ENCODE measurements at places on chromosomes 2 and 18.

GRCh38 chr2:127176371-127177311 lies 43.5 kb downstream of the CYP27C1 start:
- DNase-seq = no peak

DNA sequence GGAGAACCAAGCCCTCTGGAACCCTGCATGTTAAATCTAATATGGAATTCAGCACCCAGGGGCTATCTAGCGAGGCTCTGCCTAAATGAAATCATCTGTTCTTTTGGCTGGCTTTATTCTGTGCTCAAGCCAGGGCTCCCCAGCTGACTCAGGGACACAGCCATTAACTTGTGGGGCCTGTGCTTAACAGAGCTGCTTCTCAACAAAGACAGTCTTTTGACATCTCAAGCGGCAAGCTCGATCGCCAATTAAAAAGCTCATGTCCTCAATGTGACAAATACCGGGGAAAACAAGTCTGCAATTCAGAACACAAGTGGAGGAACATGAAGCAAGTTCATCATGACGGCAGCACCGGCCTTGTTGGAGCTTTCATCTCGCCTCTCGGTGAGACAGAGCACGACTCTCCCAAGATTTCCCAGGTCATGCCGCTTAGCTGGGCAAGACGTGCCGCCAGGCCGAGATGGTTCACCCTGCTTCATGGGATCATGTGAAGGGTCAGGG lies 64.9 kb downstream of the KLHL29 start:
- DNase-seq = no peak

GRCh38 chr18:40531051-40531450 lies 1424.0 kb upstream of the PIK3C3 start:
- no peak for DNase-seq

DNA sequence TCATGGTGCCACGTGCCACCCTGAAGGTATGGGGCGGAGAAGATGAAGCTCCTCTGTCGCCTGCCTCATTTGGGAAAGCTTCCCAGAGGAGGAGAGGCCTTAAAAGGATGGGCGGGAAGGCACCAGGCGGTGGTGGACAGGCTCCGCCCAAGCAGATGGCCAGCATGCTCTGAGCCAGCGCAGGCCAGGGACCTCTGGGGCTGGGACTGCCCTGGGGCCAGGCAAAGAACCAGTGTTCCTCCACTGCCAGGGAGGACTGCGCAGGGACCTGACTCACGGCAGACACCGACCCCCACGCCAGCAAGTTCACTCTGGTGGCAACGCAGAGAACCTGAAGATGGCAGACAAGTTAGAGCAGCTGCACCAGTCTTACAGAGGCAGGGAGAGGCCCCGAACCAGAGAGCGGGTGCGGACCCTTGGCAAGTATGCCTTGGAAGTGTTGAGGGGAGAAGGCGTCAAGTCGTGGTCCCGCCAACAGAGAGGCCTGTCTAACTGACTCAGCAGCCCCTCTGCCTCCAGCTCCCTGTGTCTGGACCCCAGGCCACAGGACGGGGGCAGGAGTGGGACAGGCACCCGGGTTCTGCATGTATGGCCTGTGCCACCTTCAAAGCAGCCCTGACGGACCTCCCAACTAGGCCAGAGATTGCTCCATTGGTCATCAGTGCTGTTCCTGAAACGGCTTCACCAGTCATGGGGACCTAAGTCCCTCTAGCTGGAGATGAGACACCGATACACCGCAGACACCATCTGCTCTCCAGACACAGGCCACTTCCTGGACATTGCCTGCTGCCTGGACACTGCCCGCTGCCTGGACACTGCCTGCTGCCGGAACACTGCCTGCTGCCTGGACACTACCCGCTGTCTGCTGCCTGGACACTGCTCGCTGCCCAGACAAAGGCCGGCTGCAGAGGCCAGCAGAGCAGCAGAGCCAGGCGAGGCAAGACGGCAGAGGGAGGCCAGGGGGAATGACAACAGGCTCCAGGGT lies 124.7 kb downstream of the HDAC4 start:
- peak; percentile 12 for DNase-seq

DNA sequence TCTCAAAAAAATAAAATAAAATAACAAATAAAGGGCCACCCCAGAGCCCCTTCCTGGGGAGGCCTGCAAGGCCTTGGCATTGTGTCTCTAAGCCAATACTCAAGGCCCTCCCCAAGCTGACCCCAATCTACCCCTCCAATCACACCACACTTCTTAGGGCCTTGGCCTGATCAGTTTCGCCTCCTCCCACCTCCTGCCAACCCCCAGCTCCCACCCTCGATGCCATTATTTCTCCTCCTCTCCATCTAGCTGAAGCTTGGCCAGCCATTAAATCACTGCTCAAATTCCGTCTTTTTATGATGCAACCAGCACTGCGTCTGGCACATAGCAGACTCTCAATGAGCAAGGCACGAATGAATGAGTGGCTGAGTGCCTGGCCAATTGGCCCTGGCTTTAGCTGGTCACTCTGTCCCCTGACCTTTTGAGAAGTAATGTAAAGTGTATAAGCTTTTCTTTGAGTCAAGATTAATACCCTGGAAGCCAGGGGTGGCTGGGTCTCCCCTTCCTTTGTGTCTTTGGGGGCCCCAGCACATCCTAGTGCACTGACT lies 55.9 kb downstream of the SMAD7 start:
- DNase-seq = no peak

- peak; percentile 95 for DNase-seq
Observed at GRCh38 chr2:112811841-112812306, 24.7 kb downstream of the IL1B start.

- no peak for DNase-seq
Observed at GRCh38 chr2:75645643-75646042, 940 bp upstream of the MRPL19 start.

DNA sequence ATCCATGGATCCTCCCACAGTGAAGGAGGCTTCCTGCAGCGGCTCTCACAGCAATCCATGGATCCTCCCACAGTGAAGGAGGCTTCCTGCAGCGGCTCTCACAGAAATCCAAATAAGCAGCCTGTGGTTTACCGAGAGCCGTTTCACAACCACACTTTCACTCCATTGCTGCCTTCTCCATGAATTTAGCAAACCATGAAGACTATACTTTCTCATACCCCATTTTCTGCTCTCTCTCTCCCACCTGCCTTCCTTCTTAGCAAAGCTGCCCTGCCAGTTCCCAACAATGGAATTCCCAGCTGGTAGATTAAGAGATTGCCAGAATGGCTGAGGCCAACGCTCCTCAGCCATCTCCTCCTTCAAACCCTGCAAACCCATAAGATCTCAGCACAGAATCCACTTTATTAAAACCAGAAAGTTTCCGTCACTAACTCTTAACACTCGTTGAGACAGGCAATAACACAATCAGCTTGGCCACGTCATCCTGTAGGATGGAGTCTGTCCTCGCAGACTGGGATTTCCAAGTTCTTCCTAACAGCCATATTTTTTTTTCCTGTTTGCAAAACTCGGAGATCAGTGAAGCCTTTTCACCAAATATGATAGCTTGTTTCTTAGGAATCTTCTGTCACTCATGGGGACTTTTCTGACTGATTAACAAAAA lies 162.2 kb downstream of the PXDN start:
- DNase-seq = no peak

DNA sequence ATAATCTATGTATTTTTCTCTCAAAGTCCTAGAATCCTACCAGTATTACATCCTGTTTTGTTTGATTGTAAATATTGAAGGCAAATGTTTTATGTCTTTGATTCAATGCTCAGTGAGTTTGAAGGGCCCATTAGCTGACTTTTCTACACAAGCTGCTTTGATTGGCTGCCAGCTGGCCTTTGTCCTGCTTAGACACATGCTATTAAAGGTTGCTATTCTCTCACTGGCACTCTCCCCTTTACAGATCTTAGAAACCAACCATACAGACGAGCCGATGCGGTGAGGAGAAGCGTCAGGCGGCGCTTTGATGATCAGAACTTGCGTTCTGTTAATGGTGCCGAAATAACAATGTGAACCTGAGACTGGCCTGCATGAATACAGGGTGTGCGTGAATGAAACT lies 69.7 kb downstream of the PRPF40A start:
- DNase-seq = no peak

GRCh38 chr2:196955036-196955435 lies 28.5 kb upstream of the PGAP1 start:
- DNase-seq = no peak
